ENCODE measurements at places on chromosomes 12 and 14. TPM values are rescaled to one million over a fixed set of nuclear protein-coding genes. Genes with fewer than 3 reads are reported as not detected.

GRCh38 chr14:73069585-73069984, 11.3 kb downstream of the RBM25 start:
- no peak for DNase-seq

DNA sequence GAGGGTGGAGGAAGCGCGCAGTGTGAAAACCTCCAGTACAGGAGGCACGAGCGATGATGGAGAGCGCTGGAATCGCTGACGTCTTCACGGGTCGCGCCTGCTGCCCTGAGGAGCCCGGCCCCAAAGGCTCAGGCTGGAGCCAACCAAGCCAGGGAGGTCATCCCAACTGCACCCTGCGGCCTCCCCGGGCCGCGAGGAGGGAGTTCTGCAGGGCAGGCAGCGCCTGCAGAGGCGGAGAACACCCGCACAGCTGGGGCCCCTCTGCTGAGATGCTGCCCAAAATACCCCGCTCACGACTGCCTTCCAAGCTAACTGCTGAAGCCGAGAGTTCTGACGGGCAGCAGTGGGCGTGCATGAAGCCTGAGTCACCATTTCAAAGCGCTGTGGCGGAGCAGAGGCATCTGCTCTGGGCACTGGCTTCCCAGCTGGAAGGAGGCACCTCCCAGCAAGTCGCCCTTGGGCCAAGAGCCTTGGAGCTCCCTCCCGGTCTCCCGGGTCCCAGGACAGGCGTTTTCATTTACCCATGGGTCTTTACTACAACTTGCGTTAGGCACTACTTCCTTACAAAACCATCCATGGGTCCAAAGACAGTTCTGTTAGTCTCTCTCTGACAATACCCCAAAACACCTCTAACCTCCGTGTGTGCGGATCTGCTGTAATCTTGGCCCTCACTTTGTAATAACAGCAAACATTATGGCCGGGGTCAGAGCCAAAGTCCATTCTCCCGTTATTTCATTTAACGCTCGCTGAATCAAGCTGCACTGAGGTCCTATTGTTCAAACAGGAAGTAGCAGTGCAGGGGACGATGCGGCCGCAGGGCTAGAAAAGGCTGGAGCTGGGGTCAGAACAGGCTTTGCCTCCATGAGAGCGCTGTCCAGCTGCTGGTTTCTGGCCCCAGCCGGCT, 60.1 kb upstream of the RIMBP2 start:
- DNase-seq = no peak

KRT72 gene
- not detected for total RNA-seq

- peak; percentile 15 for DNase-seq
Observed at GRCh38 chr14:71175491-71175890, 268.2 kb downstream of the PCNX1 start.

- DNase-seq = no peak
Observed at GRCh38 chr12:52667509-52667908, 12.7 kb downstream of the KRT1 start.

DNA sequence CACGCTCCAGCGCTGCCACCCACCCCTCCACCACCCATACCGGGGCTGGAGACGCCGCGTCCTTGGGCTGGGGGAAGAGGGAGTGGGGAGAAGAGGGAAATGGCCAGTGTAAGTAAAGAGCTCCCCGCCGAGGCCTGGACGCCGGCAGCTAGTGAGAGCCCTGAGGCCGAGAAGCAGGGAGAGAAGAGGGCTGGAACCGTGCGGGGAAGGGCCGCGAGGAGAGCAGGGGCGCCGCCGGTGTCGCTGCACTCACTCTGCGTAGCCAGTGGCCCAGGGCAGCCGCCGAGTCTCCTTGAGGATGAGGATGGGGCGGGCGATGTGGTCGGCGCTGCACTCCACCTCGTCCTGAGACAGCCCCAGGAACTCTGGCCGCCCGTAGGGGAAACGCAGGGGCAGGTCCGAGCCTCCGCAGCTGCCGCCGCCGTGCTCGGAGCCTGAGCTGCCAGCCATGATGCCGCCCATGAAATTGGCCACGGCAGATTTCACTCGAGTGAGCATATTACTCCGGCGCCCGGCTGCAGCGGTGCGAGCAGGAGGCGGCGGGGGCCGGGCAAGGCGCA, 631 bp downstream of the PPM1H start:
- DNase-seq = peak; percentile 19

ALG10B gene
- total RNA-seq = 6.8 TPM

- DNase-seq = no peak
Observed at GRCh38 chr12:126389220-126389841, 1324.1 kb downstream of the AACS start.

NTS gene
- not detected for total RNA-seq

DNA sequence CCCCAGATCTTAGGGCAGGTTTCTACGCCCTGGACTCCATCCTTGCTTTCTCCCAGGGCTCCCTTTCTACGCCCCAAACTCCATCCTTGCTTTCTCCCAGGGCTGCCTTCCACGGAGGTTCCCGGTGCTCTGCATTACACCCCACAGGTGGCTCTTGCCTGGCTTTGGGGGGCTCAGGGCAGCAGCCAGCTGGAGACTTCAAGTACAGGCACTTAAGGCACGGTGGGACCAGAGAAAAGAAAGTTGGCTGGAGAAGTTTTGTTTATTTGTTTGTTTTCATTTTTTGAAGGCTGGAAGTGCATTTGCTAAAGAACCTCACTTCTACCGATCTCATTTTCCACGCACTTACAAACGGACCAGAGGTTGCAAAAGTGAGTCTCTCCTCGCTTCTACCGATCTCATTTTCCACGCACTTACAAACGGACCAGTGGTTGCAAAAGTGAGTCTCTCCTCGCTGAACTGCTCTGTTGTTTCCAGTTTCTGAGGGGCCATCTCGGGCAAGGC, 103.8 kb upstream of the MED13L start:
- DNase-seq = no peak

DNA sequence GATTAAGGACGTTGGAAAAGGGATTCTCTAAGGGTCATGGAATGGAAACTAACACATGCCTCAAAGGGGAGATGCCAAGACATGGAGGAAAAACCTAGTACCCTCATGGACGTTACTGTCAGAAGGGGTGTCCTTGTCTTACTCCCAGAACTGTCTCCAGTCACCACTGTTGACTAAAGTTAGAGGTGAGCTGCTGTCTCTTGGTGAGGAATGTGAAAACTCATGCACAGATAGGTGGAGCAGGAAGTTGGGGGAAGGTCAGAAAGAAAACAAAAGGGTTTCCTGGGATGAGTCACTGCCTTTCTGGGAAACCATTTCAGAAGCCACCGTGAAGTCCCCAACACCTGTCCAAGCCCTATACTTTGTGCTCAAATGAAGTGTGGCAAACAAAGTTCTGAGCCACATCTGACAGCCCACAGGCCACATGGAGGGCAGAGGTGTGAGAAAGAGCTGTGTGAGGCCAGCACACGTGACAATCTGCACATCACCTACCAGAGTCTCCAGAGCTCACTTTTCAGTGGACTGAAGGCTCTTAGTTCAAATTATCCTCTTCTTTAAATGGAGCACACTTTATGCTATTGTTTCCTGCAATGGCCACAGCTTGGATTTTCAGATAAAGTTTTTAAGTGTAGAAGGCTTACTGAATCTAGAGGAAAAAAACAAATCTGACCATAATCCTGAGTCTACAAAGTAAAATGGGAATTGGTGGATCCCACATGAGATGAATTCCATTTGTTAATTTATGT, 92.9 kb upstream of the EGLN3 start:
- no peak for DNase-seq

SPRING1 gene
- 12.9 TPM for total RNA-seq
